ENCODE measurements at places on chromosomes 7 and 10.
A peak's percentile ranks its signal among the peaks of the same experiment; 100 is the strongest.

DNA sequence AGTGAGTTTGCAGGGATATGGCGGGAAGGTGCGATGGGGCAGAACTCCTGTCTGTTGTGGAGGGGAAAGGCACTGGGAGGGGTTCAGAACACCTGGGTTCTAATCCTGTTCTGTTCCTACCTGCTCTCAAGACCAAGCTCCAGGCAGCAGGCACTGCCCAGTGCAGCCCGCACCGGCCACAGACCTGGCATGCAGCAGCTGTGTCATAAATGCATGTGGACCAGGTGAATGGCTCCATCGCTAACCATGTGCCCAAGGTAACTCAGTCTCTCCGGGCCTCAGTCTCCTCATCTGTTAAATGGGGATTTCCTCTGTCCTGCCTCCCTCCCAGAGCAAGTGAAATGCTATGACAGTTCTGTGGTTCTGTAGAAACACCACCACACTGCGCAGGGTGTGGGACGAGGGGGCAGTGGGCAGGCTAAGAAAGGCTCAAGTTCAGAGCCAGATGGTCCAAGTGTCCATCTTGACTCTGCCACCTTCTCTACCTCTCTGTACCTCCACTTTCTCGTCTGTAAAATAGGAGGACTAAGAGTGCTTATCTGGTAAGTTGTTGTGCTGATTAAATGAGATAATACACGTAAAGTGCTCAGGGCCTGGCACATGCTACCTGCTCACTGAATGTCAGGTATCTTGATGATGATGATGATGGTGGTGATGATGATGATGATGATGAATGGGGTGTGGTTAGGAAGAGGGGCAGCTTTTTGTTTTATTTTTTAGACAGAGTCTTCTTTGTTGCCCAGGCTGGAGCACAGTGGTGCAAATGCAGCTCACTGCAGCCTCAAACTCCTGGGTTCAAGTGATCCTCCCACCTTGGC lies 22.9 kb downstream of the ATP6V1F start:
- no peak for DNase-seq

DNA sequence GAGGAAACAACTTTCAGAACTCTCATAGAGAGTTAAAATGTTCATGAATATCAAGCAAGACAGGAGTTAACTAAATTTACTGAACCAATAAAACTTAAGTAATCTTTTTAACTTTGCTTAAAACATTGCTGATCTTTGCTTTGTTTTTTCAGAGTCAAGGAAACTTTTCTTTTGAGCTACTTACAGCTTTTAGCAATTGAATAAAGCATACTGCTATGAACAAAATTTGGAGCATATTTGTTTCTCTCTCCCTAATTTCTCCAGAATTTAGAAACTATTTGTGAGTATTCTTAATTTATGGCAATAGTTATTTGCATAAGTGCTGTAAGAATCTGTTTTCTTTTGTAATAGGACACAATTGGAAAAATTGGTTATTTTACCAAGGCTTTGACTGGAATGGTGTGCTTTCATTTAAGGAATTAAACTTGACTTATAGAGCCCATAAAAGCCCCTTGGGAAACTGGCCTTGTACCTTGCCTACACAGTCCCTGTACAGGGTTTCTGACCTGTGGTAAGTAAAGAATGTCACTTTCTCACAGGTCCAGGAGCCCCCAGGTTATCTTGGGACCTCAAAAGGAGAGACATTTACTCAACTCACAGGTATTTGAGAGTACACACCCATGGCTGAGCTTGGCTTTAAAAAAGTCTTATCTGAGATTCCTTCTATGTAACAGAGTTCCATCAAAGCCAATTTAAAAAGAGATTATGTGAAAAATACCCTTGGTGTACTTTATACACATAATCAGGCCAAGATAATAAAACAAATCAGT lies 23.3 kb upstream of the KIAA1549 start:
- DNase-seq: peak; percentile 3

DNA sequence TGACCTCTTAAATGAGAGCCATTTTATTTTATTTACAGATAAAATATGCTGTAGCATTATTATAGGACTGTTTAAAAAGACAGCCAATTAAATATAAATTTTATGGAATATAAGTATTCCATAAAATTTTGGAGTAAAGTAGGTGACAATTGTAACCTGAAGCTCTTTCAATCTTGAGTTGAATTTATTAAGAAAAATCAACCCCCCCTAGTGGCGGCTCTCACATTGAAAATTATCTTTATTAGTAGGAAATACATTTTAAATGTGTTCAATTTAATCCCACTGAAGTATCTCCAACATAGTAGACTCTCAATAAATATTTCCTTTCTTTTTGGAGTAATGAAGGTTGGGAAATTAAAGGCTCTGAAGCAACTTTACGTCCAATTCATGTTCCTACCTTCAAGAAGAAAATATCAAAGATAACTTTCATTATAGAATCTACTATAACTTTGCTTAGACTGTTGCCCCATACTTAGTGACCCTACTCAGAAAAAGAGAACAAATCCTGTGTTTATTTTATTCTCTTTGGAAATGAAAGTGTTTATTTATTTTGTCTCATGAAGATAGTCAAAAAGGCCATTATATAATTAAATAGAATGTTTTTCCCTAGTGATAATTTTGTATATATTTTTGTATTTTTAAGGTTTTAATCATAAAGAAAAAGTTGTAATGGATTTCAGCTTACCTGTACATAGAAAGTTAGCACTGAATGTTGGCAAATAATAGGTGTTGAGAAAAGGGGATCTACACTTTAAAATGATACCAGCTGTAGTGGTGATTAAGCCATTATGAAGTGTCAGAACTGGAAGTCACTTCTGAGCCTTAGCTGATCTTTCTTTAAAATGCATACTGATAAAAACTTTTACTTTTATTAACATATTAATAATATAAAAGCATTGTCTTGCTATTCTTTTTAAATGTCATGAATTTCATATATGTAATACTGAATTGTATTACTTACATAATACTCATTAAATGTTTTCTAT lies 3.3 kb downstream of the AHR start:
- no peak for DNase-seq

DNA sequence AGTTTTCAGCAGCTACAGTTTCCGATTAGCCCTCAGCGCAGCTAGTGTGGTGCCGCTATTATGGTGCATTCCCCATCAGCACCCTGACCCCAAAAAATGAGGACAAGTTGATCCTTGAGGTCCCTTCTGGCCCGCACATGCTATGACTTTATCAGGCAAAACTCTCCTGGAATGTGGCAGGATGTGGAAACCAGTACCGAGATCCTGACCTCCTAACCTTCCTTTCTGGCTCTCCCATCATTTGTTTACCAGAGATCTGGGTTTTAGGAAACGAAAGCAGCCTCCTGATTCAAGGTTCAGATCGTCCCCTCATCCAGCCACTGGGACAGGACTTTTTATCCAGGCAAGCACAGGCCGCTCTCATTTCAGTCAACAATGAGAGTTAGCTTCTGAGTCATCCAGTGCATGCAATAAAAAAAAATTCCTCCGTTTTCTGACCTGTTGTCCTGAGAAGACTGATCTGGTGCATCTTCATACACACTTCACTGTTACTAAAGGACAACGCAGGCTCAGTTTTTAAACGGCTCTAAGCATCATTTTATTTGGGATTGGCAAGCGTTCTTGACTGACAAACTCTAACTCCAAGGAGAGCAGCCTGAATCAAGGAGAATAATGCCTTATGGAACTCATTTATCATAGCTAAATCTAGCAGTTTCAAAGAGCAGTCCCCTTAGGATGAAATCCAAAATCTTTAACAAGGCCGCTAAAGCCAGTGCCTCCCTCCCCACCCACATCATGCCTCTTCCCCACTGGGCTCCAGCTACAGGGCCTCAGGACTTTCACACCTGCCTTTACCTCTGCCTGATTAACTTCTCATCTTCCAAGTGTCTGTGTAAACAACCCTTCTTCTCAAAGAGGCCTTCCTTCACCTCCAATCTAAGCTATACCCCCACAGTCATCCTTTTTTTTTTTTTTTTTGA lies 17.1 kb downstream of the PDLIM1 start:
- peak; percentile 89 for DNase-seq

DNA sequence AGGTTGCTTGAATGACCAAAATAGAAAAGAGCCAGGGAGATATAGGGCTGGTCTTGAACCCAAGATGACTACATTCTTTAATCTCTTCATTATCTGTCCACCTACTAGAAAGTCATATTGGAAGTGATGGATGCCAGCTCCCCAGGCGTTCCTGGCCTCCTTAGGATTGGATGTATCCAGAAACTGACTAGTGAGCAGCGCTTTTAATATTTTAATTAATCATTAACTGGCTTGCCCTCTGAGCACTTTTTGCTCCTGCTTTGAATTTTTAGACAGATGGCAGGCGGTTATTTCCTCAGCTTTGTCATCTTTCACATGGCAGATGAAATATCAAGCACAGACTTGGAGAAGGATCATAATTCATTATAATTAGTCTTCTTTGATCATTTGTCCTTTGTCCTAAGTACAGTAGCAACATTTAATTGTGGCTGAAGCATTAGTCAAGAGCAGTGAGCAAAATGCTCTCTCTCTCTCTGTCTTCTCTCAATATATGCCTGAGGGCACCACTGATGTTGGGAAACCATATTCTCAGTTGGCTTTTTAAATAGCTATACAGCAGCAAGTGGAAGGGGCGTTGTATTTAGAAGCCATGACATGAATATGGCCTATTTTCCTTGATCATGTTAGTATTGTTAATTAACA lies 588.0 kb downstream of the NRG3 start:
- DNase-seq: no peak

DNA sequence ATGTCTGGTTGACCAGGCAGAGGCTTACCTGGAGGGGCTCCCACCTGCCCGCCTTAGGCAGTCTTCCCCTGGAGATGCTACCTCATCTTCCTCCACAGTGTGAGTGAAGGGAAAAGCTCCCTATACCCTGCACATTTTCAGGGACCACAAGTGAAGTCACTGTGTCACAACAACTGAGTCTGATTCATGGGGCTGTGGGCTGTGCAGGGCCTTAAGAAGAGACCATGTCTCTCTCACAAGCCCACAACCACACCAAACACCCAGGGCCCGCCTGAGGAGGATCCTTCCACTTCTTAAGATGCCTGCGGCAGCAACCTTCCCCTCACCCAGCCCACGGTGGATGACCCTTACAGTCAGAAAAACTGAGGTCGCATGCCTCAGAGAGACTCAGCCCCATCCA lies 118.3 kb downstream of the KMT2E start:
- DNase-seq: no peak

- no peak for DNase-seq
Measured at GRCh38 chr7:51315393-51316261, 982 bp downstream of the COBL start.

Measured in amniotic epithelial cell (primary cell).